ENCODE measurements at places on chromosomes 7 and 10. TPM values are rescaled to one million over a fixed set of nuclear protein-coding genes. Genes with fewer than 3 reads are reported as not detected.

UCN3 gene
- not detected for polyA plus RNA-seq

OPN4 gene
- not detected for polyA plus RNA-seq

LRIT1 gene
- polyA plus RNA-seq = not detected

SPDYE18 gene
- not detected for polyA plus RNA-seq

BRAF gene
- 11.2 TPM for polyA plus RNA-seq

GRCh38 chr10:30188101-30188500, 128.7 kb upstream of the JCAD start:
- DNase-seq = no peak

DNA sequence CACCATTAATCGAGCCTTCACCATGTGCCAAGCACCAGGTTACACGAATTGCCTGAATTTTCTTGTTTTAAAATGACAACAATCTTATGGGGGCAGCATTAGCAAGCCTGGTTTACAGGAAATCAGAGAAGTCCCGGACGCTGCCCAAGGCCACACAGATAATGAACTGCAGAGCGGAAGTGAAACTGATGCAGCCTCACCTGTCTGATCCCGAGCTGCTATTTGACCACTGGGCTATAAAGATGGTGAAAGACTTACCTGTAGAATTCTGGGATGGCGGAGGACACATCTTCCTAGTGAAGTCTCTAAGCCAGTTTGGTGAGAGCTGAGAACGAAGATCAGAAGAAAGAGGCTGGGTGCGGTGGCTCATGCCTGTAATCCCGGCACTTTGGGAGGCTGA, 21.7 kb upstream of the GALNTL5 start:
- no peak for DNase-seq

- DNase-seq = no peak
Measured at GRCh38 chr10:74754381-74754821, 72.0 kb upstream of the KAT6B start.

GRCh38 chr10:129418496-129419225, 48.4 kb upstream of the MGMT start:
- DNase-seq = no peak

DNA sequence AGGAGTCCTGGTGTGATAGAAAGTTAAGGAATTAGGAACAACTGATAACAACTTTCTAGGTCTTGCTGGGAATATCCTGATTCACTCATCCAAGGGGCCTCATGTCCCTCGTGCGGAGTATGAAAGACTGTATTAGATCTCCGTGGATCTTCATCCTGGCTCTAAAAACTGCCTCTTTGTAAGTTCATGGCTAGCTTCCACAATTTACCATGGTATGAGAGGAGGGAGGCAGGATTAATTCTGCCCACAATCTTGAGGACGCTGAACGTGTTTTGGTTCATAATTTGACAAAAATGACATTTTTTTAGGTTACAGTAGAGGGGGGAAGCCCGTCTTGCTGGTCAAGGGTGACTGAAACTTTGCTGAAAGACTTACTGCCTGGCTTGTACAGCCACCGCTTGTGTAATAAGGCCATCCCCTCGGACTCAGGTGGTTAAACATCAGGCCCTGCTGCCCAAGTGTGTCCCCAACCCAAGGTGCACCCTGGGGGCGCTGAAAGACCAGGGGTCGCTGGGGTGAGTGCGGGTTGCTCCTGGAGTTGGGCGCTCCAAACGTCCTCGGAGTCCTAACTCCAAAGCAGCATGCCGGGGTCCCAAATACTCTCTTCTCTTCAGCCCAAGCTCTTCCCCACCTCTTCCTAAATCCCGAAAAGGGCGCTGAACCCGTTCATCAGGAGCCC, 733 bp downstream of the HIBADH start:
- peak; percentile 39 for DNase-seq

DNA sequence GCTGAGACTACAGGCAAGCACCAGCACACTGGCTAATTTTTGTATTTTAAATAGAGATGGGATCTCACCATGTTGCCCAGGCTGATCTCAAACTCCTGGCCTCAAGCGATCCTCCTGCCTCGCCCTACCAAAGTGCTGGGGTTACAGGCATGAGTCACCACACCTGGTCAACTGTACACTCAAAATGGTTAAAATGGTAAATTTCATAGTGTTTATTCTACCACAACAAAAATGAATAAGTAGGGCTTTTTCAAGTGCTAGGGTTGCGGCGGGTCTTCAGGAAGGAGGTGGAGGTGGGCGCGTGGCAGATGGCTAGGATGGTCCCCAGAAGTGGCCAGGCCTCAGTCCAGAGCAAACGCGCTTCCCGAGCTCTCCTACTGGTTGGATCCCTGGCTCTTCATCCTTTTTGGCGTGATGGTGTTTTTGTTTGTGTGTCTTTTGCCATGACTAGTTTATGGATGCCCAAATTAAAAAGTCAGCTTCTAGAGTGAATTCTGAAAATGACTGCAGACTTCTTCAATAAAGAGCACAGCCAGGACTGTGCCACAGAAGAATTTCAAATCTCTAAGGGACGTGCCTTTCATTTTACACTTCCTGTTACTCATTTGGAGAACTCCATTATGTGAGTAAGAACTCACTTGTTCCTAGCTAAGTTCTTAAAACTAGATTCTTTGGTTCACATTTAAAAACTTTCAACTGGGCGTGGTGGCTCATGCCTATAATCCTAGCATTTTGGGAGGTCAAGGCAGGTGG, 73.9 kb downstream of the TMEM130 start:
- no peak for DNase-seq

DNA sequence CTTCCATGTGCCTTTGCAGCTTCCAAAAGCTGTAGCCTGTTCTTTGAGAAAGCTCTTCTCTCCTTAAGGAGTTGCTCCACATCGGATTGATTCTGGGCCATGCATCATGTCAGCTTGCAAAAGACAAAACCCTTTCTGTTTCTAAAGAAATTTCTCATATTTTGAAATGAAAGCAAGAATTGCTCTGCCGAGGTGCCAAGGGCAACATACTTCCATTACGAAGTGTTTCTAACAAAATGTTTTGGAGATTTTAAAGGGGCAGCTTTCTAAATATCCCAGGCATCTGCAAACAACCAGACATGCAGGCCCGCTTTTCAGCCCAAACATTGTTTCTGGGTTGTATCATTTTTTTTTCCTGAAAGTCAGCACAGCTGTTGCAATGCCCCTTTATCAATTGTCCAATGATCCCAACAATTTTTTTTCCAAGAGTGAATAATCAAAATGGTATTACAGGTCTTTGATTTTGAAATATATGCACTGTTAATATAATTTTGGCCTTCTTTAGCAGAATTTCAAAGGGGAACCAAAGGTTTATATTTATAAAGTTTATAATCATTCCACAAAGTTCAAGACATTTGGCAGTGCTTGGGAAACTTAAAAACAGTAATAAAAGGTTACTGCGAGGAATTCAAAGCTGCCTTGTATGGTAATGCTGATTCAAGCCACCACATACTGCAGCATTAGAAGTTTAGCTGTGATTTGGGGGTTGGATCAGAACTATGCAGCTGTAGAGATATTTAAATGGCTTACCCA, 61.0 kb downstream of the TES start:
- no peak for DNase-seq

DNA sequence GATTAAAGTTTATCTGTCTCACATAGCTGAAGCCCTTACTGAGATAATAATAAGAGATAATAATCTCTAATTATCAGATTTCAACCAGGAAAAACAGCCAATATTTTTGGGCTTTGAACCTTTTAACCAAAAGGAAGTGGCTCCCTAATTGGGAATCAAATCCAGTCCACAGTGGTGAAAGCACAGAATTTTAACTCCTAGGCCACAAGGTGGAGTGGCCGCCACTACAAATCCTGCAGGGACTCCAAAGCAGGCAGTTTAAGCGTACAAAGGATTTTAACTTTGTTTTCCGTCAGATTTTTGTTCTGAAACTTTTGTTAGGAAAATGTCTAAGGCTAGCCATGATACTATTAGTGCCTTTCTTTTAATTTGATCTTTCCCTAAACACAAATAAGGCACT, 99.6 kb upstream of the CCNY start:
- DNase-seq = no peak

DNA sequence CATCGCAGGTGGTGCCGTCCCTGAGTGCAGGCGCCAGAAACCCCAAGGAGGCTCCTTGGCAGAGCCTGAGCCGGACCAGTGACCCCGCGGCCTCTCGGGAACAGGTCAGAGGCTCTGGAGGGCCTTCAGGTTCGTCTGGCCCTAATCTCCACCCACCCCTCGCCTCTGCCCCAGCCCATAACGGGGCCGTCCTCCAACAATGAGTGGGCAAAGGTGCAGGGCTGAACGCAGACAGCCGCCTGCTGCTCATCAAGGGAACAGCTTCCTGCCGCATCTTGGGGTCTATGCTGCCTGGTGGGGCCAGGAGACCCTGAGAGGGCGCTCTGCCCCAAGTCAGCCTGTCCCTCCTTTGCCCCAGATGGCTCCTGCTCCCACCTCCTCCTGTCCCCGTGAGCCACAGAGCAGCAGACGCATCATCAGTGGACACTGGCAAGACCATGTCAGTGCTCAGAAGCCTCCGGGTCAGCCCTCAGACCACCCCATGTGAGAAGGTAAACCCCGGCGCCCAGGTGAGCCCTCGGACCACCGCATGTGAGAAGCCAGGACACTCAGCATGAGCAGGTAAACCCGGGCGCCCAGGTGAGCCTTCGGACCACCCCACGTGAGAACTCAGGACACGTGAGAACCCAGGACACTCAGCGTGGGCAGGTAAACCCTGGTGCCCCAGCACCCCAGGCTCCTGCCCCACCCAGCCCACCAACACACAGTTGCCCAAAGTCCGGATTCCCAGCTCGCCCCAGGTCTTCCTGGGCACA, 142.0 kb downstream of the PTPRN2 start:
- DNase-seq = no peak

GRCh38 chr7:38492010-38492409, 139.2 kb downstream of the AMPH start:
- DNase-seq = no peak

DNA sequence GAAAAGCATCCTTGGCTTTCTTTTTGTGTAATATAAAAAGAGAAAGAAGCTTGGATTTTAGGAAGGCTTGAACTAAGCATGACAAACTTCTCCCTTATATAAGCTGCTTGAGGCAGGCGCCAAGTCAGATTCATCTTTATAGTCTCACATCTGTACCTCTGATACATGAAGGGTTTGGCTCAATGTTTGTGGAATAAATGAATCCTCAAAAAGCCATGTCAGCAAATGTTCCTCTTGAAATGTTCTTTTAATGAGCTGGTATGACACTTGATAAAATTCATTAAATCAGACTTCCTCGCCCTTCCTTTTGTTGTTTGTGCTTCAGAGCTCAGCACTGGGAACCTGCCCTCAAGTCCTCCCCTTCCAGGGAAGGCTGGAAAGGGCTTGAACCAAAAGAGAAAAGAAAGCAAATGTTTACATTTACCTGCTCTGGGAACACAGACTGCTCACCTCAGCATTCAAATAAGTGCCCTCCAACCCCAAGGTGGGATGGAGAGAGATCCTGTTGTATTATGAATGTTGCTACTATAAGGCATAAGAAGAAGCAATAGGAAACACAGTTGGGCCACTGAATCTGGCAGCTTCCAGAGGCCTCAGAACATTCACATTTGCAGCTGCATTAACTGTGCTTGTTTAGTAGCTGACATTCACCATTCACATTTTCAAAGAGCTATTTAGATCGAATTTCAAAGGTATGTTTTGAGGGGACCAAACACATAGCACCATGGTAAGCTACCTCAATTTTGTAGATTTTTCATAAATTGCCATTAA, 212.6 kb downstream of the CACNA2D1 start:
- DNase-seq = no peak

- no peak for DNase-seq
Measured at GRCh38 chr10:84343831-84344230, 15.4 kb downstream of the CCSER2 start.

DNA sequence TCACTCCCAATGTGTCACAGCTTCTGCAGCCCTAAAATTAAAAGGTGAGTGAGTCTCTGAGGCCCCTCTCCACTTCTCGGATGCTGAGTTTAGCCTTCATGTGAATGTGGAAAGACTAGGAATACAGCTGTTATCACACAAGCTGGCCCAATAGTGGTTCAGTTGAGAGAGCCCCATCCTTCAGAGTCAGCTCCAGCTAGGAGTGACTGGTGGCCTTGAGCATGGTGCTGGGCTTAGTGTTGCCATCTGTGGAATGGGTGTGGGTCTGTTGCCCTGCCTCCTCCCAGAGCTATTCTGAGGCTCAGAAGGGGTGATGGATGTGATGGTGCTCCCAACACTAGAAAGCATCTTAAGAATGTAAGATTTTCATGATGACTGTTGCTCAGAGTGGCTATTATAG, 55.8 kb downstream of the FIGNL1 start:
- no peak for DNase-seq

GRCh38 chr7:149474309-149475120, 13.7 kb upstream of the ZNF777 start:
- no peak for DNase-seq

DNA sequence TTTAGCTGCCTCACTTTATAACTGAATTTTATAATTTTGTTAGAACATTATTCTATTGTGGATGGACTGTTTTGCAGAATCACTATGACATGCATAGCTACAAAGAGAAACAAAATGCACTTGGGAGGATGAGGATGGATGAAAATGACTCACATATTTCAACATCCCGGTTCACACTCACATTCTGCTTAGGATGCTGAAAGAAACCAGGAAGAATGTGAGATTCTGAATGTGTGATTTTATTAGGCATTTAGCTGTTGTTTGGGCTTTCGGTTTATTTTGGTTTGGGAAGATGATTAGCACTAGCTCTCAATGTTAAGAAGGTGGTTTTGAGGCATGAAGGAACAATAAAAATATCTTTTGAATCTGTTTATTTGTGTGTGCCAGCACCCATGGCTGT, 235.5 kb downstream of the SEMA3E start:
- no peak for DNase-seq

DNA sequence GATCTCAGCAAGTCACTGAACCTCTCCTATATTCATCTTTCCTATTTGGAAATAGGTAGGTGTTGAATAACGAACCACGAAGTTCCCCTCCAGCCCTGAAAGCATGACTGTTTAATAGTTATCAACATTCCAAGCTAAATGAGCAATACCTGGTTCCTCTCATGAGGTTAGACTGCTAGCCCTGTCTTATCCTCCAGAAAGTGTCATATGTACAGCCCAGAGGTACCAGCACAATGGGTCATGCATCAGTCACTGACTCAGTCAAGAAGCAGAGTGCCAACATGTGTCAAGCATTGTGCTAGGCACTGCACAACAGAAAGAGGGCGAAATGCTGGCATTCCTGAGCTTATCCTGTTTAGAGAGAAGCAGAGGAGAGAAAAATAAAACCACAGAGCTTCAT, 70.0 kb downstream of the AMPH start:
- DNase-seq = no peak

- no peak for DNase-seq
Measured at GRCh38 chr10:17655567-17656146, 11.7 kb downstream of the STAM start.

GRCh38 chr7:157595086-157595855, 258.5 kb downstream of the DNAJB6 start:
- no peak for DNase-seq
